ENCODE measurements at places on chromosomes 1 and 21.

- no peak for DNase-seq
Measured at GRCh38 chr1:223269006-223269405, 95.0 kb downstream of the SUSD4 start.

- DNase-seq: no peak
Measured at GRCh38 chr1:203441766-203442165, 33.8 kb upstream of the PRELP start.

DNA sequence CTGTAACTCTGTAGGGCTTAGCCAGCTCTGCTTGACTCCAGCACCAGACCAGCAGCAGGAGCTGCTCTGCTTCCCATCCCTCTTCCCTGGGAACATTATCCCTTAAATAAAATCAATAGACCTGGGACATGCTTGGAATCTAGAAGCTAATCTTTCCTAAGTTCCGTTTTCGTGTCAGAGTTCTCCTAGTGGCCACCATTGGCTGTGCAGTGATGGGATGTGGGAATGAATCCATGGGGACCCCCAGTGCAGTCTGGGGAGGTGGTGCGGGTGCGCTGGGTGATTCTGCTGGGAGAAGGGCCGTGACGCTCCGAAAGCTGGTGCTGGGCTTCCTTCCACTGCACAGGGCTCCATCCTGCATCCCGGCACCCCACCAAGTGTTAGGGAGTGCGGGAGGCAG, 202.7 kb downstream of the CAMTA1 start:
- DNase-seq: no peak

DNA sequence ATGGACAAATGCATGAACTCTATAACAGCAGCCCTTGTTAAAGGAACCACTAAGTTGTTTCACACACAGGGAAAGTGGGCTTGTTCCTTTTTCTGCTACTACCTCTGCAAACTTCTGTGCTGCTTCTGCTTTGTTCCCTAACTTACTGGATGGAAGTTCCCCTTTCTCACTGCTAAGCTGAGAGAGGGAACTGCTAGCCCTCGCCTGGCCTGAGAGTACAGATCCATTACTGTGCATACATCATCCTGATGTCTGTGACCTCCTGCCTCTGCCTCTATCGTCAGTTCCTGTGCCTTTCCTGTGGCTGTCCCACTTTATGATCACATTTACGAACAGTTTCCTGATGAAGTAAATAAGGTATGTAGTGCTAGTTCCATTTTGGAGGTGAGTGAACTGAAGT, 3.5 kb downstream of the GNAT2 start:
- no peak for DNase-seq

- no peak for DNase-seq
Measured at GRCh38 chr1:198326915-198327314, 170.1 kb downstream of the NEK7 start.

DNA sequence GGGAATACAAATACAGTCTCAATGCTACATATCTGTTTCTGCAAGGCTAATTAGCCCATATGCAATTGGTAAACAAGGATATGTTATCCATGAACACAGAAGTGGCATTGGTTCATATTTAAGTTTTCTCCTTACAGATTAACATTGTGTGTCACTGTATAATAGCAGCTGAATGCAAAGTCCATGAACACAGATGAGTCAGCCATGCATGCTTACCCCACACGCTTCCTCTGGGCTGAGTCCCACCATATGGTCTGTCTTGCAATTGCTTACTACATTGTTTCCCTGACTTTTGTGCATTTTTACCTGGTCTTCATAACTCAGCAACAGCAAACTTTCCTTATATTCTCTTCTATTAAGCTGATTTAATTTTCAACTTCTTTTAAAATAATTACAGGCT, 41.5 kb upstream of the TSNAX start:
- no peak for DNase-seq

DNA sequence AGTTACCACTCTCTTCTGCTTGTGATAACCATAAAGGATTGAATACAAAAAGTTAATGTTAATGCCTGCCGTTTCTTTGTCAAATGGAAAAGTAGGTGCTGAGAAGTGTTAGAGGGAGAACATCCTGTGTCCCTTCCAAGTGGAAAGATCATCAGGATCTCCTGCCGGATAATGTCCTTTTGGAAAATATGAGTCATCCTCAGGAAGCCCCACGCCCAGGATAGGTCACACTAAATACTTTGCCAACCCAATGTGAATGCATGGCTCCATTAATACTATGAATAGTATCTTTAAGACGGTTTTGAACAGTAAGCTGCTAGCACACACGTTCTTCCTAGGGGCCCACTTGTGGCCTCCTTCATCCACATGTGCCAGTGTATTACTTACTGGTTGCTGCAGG, 279.5 kb downstream of the ZNF326 start:
- no peak for DNase-seq

GRCh38 chr1:14765773-14766172, 167.3 kb downstream of the KAZN start:
- DNase-seq: no peak

DNA sequence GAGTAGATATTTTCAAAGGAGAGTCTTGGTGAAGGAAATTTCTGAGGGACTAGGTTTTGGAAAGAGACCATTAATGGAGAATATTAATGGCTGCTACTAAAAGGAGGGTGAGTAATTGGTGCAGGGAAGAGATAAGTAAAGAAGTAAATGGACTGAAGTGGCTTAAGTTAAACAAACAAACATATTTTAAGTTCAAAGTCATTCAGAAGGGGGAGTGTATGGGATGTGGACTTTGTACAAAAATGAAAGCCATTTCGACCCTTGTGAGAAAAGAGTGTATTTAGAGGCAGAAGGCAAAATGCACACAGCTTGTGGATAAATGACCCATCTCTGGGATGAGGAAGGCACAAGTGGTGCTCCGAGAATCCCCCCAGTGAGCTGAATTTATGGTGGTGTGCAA, 171.7 kb downstream of the BACH1 start:
- no peak for DNase-seq

- DNase-seq: peak; percentile 84
Measured at GRCh38 chr1:37514350-37515184, at the start of gene MEAF6. MEAF6 (minus strand) TSS chr1:37514766; CDS start chr1:37514746, 20 bp downstream.

DNA sequence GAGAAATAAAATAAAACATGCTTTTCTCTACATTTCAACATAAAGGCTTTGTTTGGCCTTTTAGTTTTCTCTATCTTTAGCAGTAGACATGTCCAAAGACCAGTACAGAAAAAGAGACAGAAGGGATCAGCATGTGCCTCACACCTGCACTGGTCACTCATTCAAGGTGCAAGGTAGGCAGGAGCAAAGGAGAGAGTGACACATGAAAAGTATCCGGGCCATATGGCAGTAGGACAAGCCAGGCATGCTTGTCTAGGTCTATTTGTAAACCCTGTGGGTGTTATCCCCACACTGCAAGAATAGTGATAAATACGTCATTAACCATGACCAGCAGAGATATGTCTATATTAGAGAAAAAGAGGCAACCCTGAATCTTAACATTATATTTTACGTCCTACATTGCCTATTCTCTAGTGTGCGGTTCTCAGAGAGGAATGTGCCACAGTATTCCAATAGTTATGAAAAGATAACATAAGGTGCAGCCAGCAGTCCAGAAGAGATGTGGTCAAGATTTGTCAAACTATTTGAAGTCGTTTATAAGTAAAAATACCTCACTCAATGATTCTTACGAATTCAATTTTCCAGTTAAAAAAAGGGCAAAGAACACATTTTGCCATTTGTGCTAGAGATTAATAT, 32.1 kb downstream of the PRRX1 start:
- DNase-seq: no peak

- DNase-seq: no peak
Measured at GRCh38 chr1:183920651-183921050, 115.7 kb downstream of the RGL1 start.

DNA sequence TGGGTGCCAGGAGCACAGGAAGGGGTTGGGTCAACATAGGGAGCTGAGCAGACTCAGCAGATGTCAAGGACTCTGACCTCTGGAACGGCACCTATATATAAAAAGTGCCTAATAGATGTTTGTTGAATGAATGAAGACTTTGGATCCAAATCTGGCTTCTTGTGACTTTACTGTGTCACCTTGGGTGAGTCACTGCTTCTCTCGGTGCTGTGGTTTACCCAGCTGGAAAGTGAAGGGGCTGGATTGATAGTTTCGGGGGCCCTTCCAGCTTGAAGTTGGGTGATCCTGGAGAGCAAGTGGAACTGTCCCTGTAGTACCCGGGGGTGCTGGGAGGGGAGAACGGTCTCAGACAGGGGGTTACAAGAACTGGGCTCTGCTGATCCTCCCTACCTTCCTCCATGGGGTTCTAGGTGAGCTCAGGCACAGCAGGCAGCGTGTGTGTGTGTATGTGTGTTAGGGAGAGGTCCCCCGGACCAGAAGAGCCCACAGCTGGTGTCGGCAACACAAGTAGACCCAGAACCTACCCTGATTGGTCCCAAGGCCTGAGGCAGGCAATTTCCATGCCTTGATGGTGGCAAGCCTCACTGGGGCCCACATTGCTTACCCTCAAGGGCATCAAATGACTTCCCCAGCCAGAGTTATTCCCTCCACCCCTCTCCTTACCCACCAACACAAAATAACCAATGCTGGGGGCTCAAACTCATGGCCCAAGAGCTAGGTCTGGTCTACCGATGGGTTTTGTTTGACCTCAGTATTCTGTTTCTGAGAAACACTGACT, 5.5 kb upstream of the PADI1 start:
- no peak for DNase-seq

GRCh38 chr1:214370615-214371014, 89.7 kb downstream of the SMYD2 start:
- no peak for DNase-seq

DNA sequence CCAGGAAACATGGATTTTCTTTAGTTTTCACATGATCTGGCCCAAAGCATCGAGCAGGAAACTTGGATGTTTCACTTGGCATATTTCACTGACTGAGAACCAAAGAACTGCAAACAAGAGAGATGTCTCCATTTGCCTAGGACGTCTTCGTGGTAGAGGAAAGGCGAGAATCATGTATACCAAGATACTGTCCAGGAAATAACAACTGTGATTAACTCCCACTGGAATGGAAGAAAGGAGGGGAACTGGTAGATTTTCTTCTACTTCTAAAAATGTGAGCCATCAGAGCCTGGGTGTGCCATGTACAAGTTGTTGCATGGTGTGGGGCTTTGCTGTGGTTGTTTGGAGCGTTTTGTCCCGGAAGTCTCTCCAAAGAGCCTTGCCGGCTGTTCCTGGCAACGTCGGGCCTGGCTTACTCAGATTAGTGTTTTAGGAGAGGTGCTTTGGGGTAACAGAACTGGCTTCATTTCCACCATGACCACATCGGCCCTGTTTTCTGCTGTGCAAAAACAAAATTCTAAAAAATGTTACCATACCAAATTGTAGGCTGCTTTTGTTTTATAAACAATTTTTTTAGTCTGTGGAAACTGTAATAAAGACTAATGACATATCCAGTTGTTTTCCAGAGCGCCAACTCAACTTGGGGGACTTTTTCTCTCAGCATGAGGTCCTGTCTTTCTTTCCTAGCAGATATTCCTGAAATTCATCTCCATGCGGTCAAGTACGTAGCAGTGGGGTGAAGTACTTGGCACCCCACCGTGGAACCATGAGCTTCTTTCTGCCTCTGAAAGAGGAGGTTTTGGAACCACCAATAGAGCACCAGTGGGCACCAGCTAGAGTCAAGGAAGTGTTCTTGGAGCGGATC, 118.3 kb downstream of the TM2D1 start:
- no peak for DNase-seq

- no peak for DNase-seq
Measured at GRCh38 chr1:227557962-227558725, 5.2 kb upstream of the ZNF678 start.

DNA sequence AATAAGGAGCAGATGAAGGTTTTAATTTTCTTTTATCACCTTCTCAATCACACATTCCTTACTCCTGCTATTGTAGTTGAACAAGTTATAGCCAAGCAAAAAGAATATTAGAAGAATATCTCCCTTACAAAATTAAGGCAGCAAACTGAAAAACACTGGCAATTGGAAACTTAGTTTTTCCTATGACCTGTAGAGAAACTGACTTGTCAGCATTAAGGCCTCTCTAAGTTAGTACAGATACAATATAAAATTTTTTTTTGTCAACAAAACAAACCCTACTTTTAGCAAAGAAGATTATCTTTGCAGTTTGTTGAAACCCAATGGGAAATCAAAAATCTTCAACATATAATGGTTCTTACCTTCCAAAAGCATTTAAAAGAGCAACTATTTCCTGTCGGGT, 61.3 kb downstream of the ERO1B start:
- no peak for DNase-seq

- DNase-seq: no peak
Measured at GRCh38 chr1:8357329-8358101, 39.6 kb downstream of the SLC45A1 start.

- DNase-seq: no peak
Measured at GRCh38 chr1:160438935-160439334, 38.6 kb downstream of the VANGL2 start.

GRCh38 chr1:89911191-89911991, 83.5 kb upstream of the ZNF326 start:
- DNase-seq: no peak

DNA sequence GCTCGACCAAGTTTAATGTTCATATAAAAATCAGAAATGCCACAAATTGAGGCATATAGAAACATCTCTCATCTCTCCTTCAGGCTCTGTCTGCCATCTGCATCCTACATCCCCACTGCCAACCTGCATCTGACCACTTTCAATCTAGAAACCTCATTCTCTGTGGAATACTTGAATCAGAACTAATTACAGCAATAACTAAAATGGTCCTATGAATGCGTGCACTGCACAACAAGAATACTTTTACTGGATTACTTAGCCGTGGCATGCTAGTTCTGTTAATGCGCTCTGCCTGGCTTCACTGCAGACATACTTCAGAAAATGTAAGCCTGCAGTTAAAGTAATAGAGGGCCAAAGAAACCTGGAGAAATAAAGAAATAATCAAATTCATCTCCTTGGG, 89.8 kb upstream of the NR5A2 start:
- DNase-seq: no peak

DNA sequence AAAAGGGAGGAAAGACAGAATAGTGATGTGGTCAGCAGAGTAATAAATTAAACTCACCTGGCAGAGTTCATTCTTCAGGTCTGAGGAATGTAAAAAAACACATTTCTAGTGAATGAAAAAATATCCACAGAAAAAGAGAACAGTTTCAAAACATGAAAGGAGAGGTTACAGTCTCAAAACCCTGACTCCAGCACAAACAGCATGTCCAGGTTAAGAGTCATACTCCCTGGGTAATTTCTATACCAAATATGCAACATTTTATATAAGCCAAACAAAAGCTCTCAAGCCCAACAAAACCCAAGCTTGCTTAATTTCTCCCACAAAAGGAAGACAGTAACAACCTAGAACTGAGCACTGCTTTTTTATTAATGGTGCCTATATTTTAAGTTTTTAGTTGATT, 173.0 kb downstream of the NTMT2 start:
- no peak for DNase-seq

- peak; percentile 46 for DNase-seq
Measured at GRCh38 chr1:16420424-16421118, 16.7 kb downstream of the SPATA21 start.

GRCh38 chr21:45103971-45104520, 29.7 kb downstream of the ADARB1 start:
- no peak for DNase-seq

DNA sequence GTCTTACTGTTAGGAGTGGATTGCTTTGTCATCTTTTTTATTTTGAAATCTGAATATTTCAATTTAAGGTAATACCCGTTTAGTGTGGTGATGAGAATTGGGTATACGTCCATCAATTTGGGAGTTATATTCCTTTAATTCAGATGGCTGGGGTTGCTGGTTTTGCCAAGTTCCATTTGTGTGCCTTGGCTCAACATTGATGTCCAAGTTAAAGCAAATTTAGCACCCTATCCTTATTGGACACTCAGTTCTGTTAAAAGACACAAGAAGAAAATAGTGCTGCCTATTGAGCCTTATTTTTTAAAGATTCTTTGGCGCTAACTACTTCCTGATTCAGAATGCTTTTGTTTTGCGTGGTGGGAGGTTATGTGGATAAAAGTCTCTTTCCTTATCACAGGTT, 40.6 kb downstream of the CAMTA1 start:
- DNase-seq: no peak
